NCI-H510A (cell line): ENCODE measurements at places on chromosomes 16 and 17.
A peak's percentile ranks its signal among the peaks of the same experiment; 100 is the strongest.

- DNase-seq = no peak
These were observed 7.8 kb downstream of the ATP2A3 start for GRCh38 chr17:3956327-3956957.

GRCh38 chr16:74734361-74735161 lies 33.9 kb upstream of the MLKL start:
- no peak for DNase-seq

DNA sequence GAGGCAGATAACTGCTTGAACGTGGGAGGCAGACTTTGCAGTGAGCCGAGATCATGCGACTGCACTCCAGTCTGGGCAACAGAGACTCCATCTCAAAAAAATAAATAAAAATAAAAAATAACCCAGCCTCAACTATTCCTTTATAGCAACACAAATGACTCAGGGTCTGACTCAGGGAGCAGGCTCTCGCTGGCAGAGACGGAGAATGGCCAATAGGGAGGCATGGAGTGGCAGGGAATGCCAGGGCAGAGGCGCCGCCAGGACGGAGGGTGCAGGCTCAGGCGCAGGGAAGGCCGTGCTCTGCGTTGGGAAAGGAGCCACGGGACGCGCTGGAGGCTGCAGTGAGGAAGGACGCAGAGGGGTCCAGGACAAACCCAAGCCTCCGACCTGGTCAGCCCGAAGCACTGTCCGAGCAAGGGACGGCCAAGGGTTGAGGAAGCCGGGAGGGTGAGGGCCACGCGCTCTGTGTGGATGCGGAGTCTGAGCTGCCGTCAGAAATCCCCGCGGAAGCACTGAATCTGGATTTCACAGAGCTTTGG lies 40.3 kb downstream of the PKD1 start:
- no peak for DNase-seq

DNA sequence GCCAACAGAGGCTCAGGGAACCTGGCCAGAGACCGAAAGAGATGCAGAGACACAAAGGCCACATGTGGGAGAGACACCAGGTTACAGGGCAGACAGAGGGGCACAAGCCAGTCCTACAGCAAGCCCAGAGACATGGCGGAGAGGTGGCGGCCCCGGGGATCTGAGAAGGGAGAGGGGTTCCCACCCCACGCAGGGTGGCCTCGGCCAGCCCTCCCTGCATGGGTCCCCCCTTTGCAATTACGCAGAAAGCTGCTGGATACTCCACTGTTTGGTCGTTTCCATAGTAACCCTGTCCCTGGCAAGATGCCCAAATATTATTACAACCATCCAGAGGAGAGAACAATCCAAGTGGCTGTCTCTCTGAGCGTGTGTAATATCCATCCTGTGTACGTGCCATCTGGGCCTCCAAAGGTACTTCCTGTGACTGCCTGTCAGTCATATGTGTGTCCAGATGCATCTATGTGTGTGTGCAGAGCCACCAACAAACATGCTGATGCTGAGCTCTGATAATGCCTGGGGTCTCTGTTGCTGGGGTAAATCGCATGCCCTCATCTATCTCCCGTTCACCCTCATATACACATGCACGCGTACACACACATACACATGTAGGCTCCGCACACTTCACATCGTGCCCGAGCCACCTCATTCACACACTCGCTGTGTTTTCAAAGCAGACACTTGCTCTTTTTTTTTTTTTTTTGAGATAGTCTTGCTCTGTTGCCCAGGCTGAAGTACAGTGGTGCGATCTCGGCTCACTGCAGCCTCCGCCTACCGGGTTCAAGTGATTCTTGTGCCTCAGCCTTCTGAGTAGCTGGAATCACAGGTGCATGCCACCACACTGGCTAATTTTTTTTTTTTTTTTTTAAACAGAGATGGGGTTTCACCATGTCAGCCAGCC lies 5.5 kb downstream of the PCGF2 start:
- peak; percentile 61 for DNase-seq

DNA sequence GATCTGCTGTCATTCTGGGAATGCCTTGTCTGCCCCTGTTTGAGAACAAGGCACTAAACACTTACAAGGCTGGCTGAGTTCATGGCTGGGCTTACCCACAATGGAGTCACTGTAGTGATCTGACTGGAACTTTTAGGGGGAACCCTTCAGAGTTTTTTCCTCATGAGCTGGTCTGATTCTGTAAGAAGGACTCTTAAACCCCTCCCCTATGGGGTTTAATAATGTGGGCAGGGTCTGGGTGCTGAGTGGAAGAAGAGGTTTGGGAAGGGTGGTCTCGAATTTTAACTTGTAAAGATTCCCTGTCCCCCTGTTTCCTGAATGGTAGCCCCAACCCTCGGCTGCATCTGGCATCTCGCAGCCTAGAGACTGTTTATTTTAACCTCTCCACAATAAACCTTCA lies 30.6 kb downstream of the OSBPL7 start:
- DNase-seq = no peak

- DNase-seq = no peak
These were observed 2.1 kb downstream of the FOXF1 start for GRCh38 chr16:86512301-86512859.

- DNase-seq = no peak
These were observed 677 bp downstream of the P2RX1 start for GRCh38 chr17:3915581-3915994.

GRCh38 chr17:65886315-65887245 lies 305.4 kb downstream of the CEP112 start:
- DNase-seq = no peak

GRCh38 chr16:84864326-84864955 lies 44.7 kb downstream of the CRISPLD2 start:
- no peak for DNase-seq

- no peak for DNase-seq
These were observed 11.5 kb downstream of the MPRIP start for GRCh38 chr17:17053446-17054379.

GRCh38 chr17:77410470-77410869 lies 269.7 kb downstream of the SEC14L1 start:
- no peak for DNase-seq

DNA sequence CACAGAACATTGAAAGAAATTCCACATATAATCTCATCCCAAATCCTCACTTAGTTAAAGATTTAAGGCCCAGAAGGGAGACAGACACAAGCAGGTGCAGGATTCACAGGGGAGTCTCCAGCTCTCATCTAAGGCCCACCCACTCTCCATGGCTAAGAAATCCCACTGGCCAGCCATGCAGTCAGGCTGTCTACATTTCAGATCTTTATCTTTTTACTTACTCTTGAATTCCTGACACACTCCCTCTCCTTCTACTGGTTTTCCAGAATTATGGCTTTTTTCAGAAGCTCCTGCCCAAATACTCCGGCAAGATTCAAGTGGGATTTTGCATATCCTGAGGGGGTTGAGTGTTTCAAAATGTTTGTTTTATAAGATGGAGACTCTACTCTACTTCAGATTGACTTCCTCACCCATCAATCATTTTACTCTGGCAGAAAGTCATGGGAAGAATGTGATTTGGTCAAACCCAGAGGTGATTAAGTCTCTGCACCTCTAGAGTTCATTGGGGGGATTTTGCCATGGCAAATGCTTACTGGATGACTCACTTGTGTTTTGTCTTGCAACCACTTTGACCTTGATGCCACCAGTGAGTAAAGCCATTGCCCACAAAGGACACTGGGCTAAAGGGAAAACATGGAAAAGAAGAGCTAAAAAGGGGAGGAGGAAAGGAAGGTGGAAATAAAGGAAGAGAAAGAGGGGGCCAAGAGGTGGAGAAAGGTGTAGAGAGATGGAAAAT lies 688.8 kb upstream of the SALL1 start:
- DNase-seq = no peak

GRCh38 chr16:69763599-69763942 lies 1.4 kb downstream of the WWP2 start:
- no peak for DNase-seq

DNA sequence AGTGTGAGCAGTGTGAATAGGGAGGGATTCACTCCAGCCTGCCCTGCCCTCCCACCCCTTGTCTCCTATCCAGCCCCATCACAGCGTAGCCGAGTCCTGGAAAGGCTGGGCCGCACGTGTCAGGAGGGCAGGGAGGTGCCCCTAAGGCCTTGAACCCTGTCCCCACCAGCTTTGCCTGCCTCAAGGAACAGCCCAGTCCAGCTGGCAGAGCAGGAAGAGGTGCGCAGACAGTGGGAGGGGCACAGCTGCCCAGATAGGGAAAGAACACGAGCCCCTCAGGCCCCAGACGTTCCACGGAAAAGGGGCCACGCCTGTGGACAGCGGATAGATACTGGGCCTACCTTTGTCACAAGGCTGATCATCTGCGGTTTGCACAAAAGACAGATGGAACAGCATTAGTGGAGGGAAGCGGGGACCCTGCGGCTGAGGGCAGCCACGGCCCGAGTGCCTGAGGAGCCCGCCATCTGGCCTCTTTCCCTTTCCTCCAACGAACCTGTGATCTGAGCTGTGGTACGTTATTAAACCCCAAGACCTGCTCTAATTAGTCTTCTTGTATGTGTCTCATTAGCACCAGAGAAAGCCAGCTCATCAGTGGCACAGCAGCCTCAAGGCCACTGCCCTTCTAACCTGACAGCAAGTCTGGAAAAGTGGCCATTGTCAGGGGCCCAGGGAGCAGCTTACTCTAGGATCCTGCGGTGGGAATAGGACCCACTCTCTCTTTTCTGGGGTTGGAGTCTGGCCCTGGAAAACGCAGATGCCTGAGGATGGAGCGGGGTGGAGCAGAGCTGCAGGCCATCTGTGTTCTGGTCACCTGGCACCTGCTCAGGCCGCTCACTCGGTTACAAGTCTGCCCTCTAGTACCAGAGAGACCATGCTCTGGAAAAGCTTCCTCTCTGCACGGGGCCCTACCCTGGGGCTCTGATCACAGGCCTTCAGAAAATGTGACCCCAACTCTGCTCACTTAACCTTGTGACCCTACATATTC lies 16.3 kb downstream of the MPP3 start:
- DNase-seq = no peak

GRCh38 chr17:37841232-37841631 lies 83.0 kb upstream of the TBC1D3K start:
- no peak for DNase-seq

GRCh38 chr16:82793528-82794245 lies 166.9 kb downstream of the CDH13 start:
- no peak for DNase-seq

DNA sequence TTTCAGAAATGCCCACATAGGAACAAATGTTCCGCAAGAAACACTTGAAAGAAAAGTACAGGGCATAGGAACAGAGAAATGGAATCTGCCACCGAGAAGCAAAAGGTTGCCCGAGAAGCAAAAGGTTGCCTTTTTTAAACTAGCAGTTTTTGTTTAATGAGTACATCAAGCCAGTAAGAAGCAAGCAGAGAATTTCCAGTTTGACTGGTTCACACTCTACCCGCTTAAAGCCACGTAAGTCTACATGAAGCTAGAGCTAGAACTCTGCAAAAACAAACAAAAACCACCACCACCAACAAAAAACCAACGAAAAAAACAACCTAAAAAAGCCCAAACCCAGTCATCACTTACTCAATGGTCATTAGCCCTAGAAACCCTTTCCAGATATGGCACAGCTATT lies 144.3 kb downstream of the MAP2K6 start:
- no peak for DNase-seq

DNA sequence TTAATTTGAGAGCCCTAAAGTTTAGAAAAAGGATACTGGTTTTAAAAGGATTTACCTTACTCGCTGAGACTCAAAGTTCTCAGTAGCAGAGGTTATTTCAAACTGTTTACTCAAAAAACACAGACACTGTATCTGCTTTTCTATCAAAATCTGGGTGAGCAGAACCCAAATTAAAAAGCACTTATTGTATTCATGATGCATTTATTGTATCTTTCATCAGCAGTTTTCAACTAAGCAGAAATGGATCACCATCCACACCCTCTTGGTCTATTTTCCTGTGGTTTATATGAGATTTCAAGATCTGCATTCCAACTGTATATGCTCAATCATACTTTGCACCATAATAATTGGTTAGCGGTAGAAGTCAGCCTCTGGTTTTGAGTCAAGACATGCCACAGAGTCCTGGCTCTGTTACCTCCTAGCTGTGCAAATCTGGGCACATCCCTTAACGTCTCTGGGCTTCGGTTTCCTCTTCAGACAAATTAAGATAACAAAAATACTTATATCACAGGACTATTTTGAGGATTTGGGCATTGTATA lies 109.5 kb downstream of the ASIC2 start:
- DNase-seq = no peak

DNA sequence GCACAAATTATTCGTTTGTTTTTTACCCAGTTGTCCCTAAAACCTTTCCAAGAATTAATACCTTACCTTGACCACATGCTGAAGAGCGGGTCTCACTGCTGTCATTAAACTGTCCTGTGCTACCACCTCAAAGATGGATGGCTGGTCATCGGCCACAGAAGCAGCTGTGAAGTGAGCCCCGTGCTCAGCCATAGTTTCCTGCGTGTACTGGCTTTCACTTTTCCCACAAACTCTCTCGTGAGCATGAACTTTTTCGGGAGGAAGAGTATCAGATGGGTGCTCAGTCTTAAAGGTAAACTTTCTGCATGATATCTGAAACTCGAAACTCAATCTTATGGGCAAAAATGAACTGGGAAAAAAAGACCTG lies 558 bp downstream of the PEX12 start:
- DNase-seq = no peak

GRCh38 chr16:55699616-55700015 lies 43.8 kb downstream of the SLC6A2 start:
- DNase-seq = no peak

- DNase-seq = peak; percentile 70
These were observed at the start of gene MARVELD3 for GRCh38 chr16:71626018-71626857. Gene MARVELD3 (plus strand): TSS chr16:71626184. CDS start chr16:71626230, 46 bp downstream.

GRCh38 chr16:12210925-12211869 lies 234.7 kb downstream of the SNX29 start:
- DNase-seq = no peak

DNA sequence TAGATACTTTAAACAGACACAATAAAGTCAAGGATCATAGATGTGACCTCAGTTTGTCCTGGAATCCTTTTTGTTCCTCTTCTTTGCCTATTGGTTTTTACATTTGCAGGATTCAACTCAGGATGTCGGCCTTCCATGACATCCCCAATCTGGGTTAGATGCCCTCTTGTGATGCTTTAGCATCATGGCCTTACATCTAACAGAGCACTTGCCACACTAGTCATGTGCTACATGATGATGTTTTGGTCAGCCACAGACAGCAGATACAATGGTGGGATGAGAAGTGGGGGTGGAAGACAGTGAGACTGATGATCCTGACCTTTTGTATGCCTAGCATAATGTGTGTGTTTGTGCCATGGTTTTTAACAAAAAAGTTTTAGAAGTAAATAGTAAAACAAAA lies 1.8 kb upstream of the SYNRG start:
- no peak for DNase-seq

GRCh38 chr17:73729101-73729500 lies 84.9 kb upstream of the SDK2 start:
- DNase-seq = no peak
